Fibroblast of skin of left biceps (primary cell): ENCODE measurements at places on chromosomes 5 and 9.
A peak's percentile ranks its signal among the peaks of the same experiment; 100 is the strongest.

DNA sequence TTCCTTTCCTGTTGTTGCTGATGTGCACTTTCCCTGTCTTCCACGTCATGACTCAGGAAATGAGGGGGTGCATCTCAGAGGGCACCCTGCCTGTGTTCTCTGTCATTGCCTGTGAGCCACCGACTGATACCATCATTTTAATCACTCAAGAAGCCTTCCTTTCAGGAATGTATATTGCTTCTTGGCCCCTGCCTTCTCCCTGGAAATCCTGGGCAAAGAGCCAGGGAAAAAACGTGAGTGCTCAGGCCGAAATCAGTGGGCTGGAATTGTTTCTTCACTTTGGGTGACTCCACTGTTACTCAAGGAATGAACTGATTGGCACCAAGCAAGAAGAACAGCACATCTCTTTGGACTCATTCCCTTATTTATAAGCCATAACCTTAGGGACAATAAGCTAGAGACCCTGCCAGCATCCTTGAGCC is 126.1 kb downstream of the SNX18 start:
- DNase-seq: peak; percentile 81

DNA sequence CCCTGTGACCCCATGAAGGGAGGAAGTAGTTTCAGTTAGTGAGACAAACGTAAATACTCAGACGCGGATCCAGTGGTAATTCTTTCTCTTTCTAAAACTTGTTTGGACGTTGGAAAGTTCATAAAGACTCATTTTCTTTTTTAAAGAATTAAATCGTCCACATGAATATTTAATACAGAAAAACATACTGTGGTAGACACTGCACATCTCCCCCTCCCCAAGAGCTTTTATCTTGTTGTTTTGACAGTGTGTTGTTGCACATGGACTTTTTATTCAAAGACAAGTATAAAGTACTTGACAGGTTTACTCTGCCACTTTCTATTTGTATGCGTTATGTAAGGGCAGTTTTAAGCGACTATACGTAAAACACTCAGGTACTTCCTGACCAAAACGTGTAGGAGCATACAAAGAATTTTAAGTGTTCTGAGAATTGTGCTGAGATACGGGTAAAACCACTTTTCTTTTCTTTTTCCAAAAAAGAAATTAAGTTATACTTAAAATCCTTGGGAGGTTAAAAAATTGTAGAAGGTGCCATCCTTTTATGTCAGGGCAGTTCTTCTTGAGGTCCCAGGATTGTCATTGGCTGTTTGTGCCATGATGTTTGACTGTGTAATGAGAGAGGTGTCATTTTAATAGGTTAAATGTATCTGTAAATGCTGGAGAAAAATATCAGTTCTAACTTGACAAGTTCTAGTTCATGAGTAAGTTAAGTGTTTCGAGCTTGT is 1.3 kb downstream of the NIPBL start:
- DNase-seq: no peak

DNA sequence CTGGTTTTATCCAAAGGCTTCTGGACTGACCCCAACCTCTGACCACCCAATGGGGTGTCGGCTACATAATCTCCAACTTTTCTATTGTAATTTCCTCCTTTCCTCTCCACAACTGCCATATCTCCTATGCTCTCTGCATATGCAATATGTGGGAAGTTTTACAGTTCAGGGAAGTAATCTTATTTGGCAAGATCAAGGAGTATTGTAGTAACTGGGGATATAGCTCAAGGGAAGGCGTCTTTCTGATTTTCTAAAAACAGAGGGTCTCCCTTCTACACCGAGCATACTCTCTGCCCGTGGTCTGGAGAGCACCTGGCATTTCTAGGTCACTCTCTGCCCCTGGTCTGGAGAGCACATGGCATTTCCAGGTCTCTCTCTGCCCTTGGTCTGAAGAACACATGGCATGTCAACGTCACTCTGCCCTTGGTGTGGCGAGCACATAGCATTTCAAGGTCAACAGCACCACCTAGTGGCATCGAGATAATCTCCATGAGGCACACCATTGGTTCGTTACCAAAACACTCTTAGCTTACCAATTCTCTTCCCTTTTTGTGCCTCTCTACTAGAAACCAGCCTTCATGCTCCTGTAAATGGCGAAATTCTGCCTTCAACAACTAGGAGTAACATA is 616.4 kb upstream of the NUDT12 start:
- DNase-seq: peak; percentile 5

DNA sequence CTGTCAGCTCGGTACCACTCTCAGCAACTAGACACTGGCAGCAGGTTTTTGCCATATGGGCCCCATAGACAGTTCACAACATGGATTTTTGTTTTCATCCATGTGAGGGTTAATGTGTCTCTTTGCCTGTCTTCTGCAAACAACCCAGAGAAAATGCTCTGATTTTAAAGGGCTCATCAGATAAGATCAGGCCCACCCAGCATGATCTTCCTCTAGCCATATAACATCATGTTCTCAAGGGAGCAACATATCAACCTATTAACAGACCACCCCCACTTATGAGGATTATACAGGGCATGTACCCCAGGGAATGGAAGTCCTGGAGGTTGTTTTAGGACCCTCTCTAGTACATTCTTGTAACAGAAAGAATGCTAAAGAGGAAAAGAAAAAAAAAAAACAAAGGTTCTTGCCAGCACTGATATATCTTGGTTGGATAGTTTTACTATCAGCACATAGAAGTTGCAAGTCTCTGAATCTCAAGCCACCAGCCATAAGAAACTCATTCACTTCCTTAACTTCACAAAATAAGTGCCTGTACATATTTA is 1015.1 kb downstream of the TLE4 start:
- DNase-seq: no peak

DNA sequence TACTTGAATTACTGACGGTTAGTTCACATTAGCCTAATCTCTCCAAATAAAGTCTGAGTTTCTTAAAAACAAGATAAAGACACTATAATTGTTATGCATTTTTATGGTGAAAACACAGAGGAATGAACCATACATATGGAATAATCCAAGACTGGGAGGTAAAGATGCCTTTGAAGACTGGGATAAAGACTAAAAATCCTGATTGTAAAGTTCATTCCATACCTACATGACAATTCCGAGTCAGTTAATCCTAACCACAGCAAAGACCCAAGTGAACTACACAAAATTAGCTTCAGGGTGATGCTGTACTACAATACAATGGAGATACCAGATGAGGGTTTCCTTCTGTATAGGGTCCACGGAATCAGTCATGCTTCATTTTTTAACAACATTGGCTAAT is 6.3 kb downstream of the AP3B1 start:
- DNase-seq: no peak

DNA sequence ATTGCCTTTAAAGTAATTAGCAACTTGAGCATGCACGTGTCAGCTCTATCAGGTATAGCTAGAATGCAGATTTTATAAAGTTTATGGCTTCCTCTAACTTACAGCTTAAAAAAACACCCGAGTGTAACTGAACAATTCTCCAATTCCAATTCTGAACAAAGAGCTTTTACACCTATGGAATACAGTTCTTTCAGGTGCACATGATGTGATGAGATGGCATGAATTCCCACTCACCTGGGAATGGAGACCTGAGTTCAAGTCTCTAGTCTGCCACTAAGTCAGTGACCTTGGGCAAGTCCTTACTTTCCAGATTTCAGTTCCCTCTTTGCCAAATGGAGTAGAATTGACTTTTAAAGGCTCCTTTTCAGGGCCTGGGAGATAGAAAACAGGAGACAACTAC is 1.8 kb downstream of the ZFAND5 start:
- DNase-seq: no peak

DNA sequence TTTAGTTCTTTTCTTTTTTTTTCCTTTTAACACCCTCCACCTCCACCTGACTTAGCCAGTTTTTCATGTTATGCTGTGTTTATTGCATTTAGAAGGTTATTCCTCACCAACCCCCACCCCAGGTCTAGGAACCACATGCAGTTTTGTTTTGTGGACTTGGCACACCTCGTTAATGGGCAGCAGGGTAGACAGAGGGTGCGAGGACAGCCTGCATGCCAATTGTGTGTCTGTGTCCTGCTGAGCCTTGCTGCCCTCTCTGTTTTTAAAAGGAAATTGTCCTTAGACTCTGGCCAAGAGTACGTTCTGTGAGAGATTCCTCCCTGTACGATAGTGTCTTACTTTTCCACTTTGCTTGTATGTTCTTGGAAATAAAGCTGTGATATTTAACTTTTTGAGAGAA is 13.9 kb downstream of the PIK3R1 start:
- DNase-seq: no peak

DNA sequence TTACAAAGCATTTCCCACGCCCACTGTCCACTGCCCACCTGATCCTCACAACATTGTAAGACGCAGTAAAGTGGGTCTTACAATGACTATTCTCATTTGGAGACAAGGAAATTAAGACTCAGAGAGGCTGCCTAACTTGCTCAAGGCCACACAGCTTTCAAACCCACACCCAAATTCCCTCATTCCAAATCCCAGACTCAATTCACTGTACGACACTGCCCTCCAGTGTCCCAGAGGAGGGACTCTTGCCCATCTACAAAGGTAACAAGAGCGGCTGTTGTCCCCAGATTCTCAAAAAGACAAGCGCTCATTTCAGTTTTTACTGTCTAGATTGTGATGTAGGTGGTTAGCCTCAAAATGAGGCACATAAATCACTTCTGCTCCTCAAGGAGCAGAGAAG is 184.6 kb downstream of the ACTL7B start:
- DNase-seq: no peak

DNA sequence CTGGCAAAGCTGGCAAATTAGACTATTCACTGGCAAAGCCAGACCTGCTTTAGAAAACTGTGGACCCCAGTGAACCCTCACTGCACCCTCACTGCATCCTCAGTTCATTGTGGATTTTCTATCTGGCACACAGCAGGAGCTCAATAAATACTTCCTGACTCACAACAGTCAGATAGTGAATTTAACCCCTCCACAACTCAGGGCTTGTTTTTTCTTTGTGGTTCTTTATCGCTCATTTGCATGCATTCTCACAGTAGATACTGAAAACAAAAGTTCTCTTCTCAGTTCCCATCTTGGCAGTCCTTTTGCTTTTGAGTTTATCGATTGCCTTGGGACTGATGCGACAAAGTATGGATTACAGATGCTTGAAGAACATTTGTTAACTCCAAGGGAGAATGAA is 99.8 kb downstream of the ACTL7B start:
- no peak for DNase-seq

DNA sequence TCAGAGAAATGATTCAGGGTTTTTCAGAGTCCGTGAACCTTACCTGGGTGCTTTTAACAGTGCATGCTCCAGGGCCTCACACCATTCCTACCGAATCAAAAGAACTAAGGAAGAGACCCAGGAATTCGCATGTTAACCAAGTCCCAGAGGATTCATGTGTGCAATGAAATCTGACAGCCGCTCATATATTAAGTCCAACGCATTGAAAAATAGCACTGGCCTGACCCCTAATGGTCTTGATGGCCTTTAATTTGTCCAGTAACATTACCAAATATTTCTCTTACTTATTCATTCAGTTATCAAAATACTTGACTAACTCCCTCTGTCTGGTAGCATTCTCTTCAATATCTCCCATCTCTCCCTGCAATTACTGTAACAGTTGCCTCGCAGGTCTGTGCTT is 55.0 kb upstream of the MARCHF11 start:
- DNase-seq: no peak

- no peak for DNase-seq
Observed at GRCh38 chr5:119016125-119016774, 27.9 kb upstream of the DTWD2 start.

DNA sequence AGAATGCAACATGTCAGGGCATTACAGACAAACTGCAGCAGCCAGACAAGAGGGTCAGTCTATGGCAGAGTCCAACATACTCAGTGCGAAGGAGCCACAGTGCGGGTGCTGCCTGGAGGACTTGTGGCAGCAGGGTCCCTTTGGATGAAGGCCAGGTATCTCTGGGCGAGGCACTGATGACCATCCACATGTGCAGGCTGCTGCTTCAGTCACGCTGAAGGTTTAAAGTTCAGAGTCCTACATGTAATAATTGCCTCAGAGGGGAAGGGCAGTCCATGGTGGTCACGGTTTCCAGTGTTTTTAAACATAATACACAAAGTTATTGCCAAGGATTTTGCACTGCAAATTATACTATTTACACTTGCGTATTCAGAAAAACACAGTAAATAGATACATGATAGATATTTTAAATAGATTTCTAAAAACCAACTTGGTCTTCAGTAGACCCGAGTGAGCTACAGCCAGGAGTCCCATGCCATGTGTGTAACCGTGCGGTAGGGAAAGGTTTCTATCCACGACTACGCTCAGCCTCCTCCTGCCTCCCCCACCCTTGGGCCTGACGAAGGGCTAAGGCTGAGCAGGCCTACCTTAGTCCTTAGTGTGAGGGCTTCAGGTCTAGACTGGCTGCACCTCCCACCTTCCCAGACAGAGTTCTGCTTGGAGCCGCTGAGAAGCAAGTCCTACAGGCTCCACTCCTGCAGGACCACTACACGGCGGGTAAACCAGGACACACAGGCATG is 76.2 kb downstream of the GPR21 start:
- DNase-seq: no peak

GRCh38 chr9:116494815-116495634 is 192.1 kb upstream of the TRIM32 start:
- DNase-seq: no peak

- DNase-seq: no peak
Observed at GRCh38 chr9:137969008-137969407, 91.4 kb downstream of the CACNA1B start.

GRCh38 chr9:124615100-124615742 is 108.0 kb upstream of the NR5A1 start:
- DNase-seq: no peak

- no peak for DNase-seq
Observed at GRCh38 chr5:52778781-52779180, 8.9 kb upstream of the ITGA1 start.

DNA sequence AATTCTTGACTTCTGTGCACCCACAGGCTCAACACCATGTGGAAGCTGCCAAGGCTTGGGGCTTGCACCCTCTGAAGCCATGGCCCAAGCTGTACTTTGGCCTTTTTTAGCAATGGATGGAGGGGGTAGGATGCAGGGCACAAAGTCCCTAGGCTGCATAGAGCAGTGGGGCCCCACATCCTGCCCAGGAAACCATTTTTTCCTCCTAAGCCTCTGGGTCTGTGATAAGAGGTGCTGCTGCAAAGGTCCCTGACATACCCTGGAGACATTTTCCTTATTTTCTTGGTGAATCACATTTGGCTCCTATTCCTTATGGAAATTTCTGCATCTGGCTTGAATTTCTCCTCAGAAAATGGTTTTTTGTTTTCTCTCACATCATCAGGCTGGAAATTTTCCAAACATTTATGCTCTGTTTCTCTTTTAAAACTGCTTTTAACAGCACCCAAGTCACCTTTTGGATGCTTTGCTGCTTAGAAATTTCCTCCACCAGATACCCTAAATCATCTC is 482.7 kb upstream of the TLE4 start:
- DNase-seq: no peak

DNA sequence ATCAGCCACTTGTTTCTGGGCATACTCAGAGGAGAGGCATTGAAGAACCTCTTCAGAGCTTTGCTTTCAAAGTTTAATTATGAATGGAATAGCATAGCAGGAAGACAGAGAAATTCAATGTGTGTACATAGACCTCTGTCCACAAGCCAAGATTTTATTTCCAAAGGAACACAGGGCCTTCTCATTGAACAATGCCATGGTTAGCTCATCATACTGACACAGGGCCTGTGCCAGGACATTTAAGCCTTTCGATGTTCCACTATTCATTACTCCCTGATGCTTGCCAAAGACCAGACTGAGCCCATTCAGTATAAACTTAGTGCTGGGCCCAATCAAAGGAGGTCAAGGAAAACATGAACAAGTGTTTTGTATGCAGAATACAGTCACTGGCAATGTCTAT is 280.8 kb downstream of the FBXL17 start:
- DNase-seq: no peak
